ENCODE measurements at places on chromosomes 2 and 18.

DNA sequence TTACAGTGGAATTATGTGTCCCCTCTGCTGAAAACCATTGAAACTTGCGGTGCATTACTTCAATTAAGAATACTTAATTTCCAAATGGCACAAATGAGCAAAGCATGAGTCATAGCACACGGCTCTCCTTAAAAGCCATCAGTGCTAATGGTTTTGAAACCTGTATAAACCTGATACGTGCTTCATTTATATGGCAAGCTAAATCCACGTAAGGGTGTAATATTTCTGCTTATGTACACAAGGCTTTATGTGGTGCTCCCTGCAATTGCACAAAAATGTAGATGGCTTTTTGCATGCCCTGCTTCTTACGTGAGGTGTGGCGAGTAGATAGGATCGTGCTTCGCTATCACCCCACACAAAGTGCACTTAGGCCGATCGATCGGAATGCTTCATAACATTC, 840.9 kb downstream of the GALR1 start:
- no peak for DNase-seq

- peak; percentile 46 for DNase-seq
These were observed 15.1 kb downstream of the SPTBN1 start for GRCh38 chr2:54471221-54471711.

GRCh38 chr2:124323321-124323720, 298.2 kb downstream of the CNTNAP5 start:
- no peak for DNase-seq

DNA sequence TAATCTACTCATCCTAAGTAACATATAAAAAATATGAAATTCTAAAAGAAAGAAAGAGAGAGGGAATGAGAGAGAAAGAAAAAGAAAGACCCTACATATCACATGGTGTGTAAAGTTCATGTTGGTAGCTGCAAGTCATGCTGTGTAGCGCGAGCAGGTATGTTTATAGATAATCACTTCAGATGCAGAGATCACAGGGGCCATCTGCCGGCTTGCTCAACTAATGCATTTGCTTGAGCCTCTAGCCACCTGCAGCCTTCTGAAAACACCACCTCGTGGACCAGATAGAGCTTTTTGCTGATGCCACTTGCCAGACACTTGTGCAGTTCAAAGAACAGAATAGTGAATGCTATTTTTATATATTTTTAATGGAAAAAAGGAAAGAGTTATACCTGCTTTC, 37.6 kb downstream of the CDH7 start:
- DNase-seq: no peak

DNA sequence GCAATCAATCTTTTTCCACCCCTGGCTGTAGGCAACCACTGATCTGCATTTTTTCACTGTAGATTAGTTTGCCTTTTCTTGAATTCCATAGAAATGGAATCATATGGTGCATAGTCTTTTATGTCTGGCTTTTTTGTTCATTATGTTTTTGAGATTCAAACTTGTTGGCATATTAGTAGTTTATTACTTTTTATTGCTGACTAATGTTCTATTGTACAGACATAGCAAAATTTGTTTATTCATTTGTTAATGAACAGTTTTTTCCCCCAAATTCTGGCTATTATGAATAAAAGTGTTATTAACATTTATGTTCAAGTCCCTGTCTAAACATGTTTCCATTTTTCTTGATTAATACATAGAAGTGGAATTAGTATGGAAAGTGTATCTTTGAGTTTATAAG, 21.4 kb upstream of the WDSUB1 start:
- DNase-seq: no peak

DNA sequence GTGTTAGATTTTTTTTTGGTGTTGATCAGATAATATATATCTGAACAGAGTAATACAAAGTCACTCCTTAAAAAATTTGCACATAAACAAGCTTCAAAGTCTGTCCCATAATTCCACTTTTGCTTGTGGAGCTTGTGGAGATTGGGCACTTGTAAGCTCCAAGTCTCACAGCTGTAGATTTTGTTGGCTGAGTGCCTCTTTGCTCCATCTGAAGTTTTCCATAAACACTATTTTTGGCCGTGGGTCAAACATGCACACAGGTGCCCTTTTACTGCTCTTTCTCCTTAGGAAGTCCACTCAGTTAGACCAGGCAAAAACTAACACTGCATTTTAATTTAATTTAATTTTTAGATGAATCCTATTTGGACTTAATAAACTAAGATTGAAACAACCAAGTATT, 3.6 kb upstream of the KCNJ13 start:
- no peak for DNase-seq

GRCh38 chr18:27249933-27250332, 64.8 kb upstream of the CHST9 start:
- no peak for DNase-seq

- peak; percentile 27 for DNase-seq
These were observed 381.5 kb upstream of the ETAA1 start for GRCh38 chr2:67015681-67016080.

DNA sequence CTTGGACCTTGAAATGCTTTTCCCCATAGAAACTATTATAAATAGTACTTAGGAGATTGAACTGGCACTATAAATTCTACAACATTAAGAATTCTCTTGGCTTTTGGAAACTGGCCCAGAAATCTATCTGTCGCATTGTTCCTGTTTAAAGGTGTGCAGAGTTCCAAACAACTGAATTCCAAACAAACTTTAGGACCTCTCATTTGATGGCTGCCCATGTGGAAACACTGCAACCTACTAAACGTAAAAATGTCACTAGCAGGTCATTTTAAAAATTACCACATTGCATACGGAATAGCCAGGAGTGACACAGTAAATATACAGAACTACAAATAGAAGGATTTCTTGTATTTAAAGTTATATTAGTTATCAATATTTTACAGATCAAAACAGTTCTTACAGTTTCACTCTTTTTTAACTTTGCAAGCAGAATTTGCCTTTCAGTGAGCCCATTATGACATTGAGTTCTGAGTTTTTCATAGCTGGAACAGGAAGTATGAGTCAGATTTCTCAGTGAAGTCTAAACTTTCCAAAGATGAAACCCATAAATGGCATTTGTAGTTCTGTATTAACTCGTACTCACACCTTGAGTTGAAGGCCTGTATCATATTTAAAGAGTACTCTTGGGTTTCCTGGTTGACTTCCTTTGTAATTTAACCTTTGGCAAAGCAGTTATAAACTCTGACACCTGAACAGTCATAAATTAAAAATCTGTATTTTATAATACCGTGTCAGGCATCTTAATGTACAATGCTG, 142.3 kb upstream of the BOD1L2 start:
- DNase-seq: peak; percentile 73

DNA sequence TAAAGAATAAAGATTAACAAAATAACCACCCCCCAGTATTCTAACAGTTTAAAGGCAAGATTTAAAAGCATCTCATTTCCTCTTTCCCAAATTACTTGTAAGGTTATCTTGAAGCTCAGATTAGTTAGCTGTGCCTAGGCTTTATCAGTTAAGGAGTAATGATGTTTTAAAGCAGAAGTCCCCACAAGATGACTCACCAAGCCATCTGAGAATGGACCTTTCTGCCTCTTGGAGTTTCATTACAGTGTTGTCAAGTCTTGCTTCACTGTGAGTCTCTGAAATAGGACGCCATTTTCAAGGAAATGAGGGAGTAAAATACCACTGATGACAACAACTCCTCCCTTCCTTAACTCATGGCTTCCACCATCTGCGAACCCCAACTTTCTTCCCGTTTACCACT, 35.9 kb downstream of the ZNF385B start:
- DNase-seq: no peak

DNA sequence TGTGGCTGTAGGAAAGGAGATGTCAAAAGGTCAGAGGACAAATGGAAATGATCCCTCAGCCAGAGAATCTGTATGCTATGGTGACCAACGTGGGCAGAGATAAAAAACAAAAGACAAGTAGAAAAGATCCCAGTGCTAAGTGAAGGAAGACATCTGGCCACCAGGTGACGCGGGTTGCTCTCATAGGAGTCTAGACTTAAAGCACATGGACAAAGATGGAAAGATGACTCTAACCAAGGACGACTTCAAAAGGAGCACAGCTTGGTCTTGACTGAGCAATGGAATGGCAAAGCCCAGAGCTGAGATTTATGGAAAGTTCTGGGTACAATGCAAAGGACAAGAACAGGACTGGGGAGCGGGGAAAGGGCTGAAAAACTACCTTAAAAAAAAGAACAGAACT, 96.8 kb downstream of the CLIP4 start:
- DNase-seq: peak; percentile 31

DNA sequence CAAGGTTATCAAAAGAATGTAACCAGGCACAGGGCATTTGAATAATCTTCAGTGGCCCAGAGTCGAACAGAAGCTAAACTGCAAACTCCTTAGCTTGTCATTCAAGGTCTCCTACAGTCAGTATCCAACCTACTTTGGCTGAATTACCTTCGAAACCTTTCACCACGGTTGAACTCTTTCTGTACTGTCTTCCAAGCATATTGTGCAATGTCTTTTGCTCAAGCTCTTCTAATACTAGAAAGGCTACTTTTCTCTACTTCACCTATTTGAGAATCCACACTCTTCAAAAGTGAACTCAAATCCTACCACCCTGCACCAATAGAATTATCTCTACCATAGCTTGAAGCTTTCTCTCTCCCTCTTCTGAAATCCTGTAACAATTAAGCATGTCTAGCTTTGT, 142.9 kb downstream of the NR4A2 start:
- DNase-seq: no peak

DNA sequence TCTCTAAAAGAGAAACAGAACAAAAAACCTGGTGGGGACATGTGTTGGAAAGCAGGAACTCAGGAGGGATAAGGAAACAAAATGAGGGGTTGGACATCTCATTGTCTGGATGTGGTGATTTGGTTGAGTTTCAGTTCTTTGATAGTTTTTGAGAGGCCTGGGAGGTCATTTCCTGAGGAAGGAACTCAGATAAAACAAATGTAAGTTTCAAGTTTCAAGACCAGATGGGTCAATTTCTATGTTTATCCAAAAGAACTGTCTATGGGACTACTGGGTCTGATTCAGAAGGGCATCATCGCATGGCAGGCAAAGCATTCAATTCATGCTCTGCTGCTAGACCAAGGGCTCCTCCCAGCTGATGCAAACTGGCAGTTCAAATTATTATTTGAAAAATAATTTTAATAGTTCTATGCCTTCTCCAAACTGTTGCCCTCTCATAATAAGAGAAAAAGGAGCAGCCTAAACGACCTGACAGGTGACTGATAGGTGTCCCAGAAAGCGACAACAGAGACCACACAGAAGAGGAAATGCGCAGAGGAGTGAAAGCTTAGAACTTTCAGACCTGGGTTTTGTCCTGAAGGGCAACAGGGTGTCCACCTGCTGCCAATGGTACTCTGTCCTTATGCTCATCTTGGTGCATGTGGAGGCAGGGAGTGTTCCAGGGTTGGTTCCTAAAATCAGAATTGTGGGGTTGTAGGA, 39.3 kb upstream of the SH3RF3 start:
- no peak for DNase-seq

- no peak for DNase-seq
These were observed 222.4 kb downstream of the EXOC6B start for GRCh38 chr2:72603481-72603880.

DNA sequence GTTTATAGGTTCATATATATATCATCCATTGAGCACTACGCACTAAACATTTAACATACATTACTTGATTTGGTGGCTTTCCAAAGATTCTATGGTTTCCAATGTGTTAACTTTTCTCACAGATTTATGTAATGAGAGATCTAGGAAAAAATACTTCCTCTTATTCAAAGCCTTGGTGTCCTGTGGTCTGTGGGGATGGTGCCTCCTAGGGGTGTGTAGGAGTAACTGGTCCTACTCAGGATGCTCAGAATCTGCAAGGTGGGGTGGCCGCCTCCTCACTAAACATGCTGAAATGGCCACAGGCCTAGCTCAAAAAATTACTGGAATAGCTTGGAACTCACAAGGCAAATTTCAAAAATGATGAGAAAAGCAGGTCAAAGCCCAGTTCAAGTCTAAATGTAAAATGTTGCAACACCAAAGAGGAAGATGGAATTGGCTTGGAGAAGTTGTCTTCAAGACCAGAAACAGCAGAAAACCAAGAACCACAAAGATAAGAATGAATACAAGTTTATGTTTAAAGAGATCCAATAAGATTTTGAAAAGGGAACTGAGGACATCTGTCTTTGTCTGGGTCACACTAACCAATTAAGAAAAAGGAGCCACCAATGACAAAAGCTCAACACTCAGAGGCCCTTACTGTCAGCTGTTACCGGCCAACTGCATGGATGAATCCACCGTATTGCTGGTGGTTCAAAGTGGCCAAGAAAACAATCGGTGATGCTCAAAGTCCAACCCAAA, 11.5 kb downstream of the GPR55 start:
- DNase-seq: no peak

GRCh38 chr2:175009917-175010621, 4.9 kb upstream of the CHN1 start:
- no peak for DNase-seq

- DNase-seq: no peak
These were observed 529.9 kb upstream of the KLHL29 start for GRCh38 chr2:22855081-22855480.

DNA sequence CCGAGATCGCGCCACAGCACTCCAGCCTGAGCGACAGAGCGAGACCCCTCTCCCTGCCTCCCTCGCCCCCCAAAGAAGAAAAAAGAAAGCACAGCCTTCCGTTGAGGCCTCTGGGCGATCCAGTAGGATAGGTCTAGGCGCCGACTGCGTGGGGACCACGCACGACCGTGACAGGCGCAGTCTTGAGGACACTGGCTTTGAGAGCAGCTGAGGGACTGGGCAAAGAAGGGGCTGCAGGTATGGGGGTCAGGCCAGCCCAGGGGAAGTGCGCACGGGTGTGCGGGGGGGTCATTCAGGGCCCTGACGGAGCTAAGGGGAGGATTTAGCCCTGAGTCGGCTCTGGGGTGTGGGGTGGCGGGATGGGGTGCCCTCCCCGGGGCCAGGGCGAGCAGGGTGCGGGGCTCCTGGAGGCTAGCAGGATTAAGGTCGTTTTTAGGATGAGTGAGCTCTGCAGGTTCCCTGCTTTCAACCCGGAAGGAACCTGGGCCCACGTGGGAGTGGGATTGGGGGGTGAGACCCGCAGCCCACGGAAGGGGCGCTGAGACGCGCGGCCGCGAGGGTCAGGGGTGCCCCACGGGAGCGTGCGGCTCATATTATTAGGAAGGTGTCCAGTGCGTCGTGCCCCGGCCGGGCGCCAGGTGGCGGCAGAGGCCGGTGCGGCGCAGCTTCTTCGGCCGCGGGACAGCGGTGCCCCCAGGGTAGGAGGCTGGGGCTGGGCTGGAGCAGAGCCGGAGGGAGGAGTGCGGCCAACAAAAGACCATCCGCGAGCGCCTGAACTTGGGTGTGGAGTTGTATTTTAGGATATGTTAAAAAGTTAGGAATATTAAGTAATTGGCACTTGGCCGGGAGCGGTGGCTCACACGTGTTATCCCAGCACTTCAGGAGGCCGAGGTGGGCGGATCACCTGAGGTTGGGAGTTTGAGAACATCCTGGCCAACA, 20.5 kb upstream of the ZNF236 start:
- peak; percentile 35 for DNase-seq
